ENCODE measurements at places on chromosomes 7 and 10.

- DNase-seq, result no peak
These were observed 111.7 kb upstream of the PLXNA4 start for GRCh38 chr7:132687981-132688383.

GRCh38 chr10:103696094-103696410, 159.3 kb downstream of the SH3PXD2A start:
- no peak for DNase-seq

DNA sequence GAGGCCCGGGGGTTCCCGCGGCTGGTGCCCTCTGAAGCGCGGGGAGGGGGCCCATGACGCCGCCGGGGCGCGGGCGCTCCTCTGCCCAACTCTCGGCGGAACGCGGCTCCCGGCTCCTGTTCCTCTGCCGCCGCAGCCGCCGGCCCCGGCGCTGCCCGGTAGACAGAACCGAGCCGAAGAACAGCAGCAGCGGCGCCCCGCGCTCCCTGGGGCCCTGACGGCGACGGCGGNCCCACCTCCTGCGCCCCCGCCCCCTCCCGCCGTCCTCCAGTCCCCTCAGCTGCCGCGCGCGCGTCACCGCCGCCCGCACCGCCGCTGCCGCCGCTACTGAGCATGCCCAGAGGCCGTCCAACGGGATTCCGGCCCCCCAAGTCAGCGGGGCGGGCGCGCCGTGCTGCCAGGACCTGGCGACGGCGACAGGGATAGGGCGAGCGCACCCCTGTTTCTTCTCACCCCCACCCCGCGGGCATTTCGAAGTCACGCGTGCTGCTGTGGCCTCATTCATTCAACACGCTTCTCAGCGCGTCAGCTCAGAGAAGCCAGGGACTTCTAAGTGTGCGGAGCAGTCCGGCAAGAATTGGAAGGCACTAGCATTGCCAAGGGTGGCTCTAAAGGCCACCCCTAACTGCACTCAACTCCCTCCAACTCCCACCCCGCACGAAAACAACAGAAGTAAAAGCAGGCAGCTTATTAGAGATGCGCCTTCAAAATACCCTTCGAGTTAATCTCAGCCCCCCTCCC, at the start of gene IPMK:
Gene IPMK, minus strand, starts transcription at position 182 of the 741 bp plus-strand sequence. CDS start 283 bp downstream, outside the sequence.
- peak; percentile 89 for DNase-seq

DNA sequence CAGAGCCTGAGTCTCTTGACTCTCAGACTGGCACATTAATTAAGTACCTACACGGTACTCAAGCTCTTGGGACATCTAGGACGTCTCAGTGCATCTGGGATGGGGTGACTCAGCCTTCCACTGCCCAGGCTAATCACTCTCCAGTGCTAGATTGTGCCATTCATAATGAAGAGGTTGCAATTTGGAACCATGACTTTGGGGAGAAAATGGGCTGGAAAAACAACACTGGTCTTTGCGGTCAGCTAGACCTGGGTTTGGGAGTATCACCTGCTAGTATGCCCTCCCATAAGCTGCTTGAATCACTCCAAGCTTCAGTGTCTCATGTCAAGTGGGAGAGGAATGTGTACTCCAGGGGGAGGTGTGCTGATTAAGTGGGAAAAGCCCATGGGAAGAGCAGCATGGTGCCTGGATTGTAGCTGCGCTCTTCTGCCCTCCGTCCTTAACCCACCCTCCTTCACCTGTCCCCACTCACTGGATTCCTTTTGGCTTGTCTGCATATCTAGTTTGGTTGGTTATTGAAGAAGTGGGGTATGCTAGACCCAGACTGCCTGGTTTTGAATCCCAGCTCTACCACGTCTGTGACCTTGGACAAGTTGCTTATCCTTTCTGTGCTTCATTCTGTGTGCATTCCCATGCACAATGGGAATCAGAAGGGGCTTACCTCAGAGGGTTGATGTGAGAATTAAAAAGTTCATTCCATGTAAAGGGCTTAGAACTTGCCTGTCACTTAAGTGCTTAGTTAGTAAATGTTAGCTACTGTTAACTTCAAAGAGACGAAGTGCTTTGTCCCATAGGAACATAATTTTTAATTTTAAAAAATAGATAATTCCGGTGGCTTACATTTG, 3.8 kb downstream of the NFE2L3 start:
- no peak for DNase-seq

DNA sequence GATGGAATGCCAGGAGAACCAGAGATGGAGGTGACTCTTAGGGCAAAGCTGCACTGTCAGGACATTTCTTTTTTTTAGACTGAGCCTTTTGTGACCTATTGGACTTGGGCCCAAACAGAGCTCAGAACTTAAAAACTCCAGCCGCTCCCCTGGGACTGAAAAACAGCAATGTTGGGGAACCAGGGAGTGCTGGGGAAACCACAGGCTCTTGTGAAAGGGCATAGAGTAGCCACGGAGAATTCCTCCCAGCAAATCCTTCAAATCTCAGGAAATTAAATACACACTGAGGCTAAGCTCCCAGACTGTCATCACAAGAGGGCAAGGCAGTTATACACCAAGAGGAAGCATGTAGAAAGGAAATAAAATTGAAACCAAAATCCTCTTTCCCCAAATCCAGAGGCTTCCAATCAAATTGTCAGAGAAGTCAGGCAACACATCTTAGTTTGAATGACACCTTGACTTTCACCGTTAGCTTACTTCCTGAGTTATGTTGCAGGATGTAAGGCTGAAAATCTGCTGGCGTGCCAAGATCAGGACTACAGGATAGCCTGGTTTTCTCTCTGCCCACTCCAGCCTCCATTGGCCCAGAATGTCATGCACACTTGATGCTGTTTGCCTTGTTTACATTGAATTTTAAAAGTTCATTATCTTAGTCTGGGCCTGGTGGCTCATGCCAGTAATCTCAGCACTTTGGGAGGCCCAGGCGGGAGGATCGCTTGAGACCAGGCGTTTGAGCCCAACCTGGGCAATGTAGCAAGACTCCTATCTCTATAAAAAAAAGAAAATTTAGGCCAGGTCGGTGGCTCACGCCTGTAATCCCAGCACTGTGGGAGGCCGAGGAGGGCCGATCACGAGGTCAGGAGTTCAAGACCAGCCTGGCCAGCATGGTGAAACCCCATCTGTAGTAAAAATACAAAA, 2.6 kb upstream of the RFC2 start:
- DNase-seq, result no peak

DNA sequence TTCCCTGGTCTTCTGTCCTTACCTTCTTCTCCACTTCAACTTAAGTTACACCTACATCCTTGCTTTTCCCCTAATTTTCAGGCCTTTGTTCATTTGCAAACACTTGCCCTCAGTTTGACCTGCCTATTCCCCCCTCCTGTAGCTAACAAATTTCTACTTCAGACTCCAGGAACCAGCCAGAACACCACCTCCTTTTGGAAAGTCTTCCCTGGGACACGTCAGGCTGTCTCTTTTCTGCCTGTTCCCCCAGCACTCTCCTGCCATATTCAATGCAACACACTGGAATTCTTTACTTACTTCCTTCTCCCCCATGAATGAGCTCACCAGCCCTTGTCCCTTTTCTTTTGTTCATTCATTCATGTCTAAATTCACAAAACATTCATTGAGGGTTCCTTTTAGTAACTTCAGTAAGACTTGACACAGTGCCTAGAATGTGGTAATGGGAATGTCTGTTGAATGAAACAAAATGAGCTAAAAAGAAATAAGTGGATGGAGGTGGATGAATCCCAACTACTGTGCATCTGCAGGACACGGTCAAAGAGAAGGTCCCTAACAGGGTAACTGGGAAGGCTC, 478.0 kb downstream of the KCNMA1 start:
- no peak for DNase-seq

DNA sequence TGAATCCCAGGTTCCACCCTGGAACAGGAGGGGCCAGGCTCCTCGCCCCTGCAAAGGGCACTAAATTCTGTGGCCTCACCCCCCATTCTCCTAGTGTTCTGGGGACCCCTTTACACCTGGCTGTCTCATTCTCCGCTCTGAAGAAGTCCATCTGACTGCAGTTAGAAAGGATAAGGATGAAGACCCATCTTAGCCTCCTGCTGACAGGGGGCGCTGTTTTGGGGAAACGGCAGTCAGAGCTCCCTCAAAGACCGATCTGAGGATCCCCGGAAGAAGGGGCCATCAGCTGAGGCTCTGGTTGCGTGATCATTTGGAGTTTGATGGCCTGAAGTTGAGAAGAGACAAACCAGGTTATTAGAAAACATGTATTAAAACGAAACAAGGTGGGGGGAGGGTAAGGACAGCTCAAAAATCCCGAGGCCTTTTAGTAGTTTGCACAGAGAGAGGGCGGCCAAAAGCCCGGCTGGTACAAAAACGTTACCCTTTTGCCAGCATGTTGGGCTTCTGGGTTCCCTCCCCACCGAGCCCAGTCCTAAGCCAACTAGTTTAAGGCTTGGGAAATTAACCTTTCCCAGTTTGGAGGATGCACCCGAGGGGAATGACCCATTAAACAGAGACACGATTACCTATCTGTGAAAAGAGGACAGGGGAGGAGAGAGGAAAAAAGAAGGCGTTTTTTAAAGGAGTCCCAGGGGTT, 102.8 kb downstream of the CHN2 start:
- DNase-seq, result no peak

DNA sequence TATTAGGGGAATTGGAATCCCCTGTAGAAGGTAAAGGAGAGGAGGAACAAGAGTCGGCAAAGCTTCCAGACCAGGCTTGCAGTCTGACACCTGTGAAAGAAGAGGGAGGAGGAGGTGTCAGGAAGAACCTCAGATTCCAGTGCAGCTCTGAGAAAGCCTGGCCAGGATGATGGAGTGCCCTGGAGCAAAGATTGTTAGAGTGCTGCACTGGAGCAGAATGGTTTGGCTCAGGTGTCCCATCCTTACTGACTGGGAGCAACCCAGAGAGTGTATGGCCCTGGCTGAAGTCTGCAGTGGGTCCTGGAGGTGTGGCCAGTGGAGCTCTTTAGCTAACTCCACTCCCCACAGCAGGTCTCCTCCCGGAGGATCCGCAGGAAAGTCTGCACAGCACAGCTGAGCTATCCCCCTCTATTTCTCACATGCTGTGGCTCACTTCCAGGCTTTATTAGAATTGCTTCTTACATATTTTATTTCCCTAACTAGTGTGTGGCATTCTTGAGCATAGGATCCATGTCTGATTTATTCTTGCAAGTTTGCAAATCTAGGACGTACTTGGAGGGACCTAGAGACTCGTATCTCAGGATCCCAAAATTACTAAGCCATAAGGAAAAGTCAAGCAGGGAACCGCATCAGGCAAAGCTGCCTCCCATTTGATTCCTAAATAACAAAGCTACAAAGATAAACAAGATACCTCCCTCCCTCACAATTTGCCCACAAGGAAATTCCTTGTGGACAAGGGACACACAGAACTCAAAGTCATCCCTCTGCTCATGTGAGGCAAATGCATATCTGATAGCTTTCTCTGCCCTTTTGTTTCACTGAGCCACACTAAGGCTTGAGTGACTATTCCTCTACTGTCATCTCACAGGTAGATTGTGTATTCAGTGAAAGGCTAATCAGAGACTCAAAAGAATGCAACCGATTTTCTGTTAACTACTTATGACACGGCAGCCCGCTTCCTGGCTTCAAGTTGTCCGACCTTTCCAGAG, 58.8 kb downstream of the VIM start:
- no peak for DNase-seq

- DNase-seq, result no peak
These were observed 341.6 kb downstream of the PLXNA4 start for GRCh38 chr7:132234711-132235110.

- DNase-seq, result no peak
These were observed 101.1 kb downstream of the PKD1L1 start for GRCh38 chr7:47847207-47847606.

- DNase-seq, result no peak
These were observed 478.5 kb downstream of the KIF20B start for GRCh38 chr10:90179696-90180407.

GRCh38 chr10:104894681-104895080, 253.6 kb downstream of the SORCS3 start:
- DNase-seq, result no peak

- peak; percentile 65 for DNase-seq
These were observed 34.7 kb downstream of the ACADSB start for GRCh38 chr10:123043409-123043925.

- DNase-seq, result no peak
These were observed 365.8 kb downstream of the BBS9 start for GRCh38 chr7:33495207-33495606.

DNA sequence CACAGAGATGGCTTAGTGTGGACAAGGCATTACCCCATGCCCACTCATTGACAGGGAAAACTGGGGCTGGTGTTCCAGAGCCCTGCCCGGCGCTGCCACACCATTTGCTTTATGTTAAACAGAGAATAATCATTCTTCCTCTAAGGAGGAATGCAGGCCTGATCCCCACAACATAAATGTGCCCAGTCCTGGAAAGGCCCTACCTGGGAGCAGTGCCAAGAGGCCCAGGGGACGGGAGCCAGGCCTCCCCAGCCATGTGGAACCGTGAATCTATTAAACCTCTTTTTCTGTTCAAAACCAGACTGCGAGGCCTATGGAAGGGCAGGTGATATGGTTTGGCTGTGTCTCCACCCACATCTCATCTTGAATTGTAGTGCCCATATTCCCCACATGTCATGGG, 264.1 kb downstream of the GRID1 start:
- no peak for DNase-seq

- DNase-seq, result peak; percentile 46
These were observed 799 bp downstream of the VAX1 start for GRCh38 chr10:117137031-117137910.

DNA sequence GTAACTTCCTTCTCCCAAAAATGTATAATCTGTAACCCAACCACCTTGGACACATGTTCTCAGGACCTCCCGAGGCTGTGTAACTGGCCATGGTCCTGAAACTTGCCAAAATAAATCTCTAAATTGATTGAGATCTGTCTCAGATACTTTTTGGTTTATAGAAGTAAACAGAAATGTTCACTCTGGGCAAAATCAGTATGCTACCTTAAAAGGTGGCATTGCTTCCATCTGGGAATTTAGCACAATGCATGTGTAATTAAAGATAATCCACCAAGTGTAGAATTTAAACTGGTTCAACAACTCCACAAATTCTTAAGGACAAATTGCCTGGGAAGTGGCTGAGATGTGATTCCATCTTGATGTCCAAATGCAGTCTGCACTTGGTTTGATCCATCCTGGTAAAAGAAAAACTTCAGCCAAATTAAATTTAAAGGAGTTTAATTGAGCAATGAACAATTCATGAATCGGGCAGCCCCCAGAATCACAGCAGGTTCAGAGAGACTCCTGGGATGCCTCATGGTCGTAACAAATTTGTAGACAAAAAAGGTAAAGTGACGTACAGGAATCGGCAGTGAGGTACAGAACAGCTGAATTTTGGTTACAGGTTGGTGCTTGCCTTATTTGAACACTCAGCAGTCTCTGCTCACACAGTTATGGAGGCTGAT, 102.6 kb upstream of the PFKP start:
- no peak for DNase-seq

DNA sequence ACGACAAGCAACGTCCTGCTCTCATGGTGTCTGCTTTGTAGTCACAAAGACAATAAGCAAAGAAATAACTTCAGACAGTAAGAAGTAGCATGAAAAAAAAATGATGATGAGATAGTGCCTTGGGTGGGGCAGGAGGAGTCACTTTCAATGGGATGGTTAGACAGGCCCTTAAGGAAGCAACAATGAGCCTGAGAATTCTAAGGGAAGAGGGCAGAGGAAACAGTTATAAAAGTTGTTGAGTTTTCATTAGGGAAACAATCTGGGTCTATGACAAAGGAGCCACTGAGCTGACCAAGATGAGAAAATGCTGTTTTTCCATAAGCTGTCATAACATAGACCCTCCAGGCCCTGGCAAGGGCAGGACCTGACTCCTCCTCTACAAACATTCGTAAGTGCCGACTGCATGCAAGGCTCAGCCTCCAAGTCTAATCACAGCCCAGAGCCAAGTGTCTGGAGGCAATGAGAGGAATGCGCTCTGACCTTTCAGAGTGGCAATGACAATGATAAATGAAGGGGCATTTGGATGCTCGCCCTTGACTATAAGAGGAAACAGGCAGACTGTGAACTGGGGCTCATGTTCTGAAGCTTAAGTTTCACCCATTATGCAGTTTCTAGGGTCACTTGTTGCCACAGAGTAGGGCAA, 43.7 kb downstream of the PPP1R3C start:
- no peak for DNase-seq

Data from GM20000 (cell line).